ENCODE measurements at places on chromosomes 2 and 18.

GRCh38 chr2:206069417-206069816, 16.6 kb downstream of the INO80D start:
- no peak for DNase-seq

- no peak for DNase-seq
These were observed 77.9 kb upstream of the RAB27B start for GRCh38 chr18:54750350-54750749.

DNA sequence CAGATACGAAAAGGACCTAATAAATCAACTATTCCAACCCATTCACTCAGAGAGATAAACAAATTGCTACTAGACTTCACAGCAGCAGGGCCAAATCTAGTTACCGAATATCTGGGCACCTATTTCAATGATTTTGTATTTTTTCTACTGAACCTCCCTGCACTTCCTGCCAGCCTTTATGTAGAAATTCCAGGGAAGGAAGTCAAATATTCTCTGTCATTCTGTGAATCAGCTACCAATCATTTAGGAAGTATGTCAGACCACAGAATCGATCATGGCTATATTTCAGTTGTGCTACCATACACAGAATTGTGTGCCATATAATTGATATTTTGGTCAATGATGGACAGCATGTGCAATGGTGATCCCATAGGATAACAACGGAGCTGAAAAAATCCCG, 109.6 kb upstream of the SPOPL start:
- no peak for DNase-seq

GRCh38 chr2:88114889-88115288, 13.0 kb downstream of the FABP1 start:
- no peak for DNase-seq

DNA sequence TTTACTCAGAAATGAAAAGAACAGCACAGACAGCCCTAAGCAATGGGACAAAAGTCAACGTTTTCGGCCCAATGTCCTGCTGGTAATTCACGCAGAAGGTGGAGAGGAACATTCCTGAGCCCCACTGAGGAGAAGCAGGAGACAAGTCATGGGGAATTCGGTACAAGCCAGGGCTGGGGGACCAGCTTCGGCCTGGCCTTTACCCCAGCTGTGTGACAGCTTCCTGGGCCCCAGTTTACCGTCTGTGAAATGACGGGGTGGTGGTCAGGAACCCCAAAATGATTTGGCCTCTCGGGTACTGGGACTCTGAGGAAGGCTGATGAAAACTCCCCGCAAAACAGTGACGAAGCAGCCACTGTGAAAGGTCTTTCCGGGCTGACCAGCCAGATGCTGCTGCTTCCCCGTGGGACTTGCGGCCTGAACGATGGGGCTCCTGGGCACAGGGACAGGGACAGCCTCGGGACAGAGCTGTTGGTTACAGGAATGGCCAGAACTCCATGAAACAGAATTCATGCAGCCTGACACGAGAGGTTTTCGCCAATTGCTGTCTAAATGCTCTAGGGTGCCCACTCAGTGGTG, 21.6 kb downstream of the KIF1A start:
- no peak for DNase-seq

GRCh38 chr2:156338578-156338977, 6.1 kb upstream of the NR4A2 start:
- no peak for DNase-seq

DNA sequence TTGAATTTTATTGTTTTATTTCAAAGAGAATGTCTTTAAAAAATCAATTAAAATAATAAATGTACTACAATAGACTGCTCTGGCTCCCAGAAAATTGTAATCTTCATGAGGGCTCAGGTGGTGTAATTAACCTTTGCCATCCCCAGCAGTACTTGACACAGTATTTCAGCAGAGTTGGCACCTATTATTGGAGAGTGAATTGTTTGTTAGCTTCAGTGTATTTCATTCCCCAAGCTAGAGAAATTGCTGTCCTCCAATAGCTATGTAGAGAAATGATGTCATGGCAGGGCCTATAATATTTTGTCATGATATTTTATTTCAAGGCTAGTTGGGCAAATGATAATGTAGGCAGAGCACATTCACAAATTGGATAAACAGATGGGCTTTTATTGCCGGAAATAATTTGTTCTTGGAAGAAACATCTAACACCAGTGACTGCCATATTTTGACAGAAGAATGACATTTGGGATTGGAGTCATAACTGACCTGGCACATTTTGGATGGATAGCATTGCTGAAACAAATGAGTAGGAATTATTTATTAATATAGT, 712.0 kb upstream of the NXPH2 start:
- DNase-seq: no peak

DNA sequence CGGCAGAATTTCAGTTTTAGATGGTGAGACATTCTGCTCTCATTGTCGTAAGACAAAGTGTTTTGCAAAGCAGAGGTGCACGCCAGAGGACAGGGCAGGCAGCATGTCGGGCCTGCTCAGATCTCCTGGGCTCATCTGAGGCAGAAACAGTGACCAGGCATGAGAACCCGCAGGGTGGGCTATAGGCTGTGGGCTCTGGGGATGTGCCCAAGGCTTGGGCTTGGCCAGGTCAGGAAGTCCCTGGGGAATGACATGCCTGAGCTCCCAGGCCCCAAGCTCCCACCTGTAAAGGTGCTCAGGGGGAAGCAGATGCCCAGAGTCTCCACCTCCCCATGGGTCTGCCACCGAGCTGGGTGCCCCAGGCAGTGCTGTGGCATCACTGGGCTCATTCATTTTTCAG, 35.3 kb downstream of the INHBB start:
- no peak for DNase-seq

DNA sequence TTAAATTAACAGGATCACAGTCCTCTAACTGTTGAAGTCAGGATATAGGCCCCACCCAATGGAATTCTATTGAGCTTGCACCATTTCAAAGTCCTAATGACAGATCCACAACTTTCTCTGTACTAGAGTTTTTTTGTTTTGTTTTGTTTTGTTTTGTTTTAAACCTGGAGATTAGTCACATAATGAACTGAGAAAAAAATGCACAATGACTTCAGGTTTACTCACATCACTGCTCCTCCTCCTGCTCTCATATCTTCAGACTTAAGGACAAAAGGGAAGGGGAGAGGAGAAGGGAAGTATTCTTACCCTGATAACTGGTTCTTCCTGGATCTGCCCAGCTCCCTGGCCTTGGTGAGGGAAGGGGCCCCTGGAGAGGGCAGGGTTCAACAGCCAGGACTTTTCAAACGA, 208.2 kb upstream of the EPHA4 start:
- no peak for DNase-seq

- DNase-seq: no peak
These were observed 128.3 kb downstream of the CYRIA start for GRCh38 chr2:16537347-16537746.

DNA sequence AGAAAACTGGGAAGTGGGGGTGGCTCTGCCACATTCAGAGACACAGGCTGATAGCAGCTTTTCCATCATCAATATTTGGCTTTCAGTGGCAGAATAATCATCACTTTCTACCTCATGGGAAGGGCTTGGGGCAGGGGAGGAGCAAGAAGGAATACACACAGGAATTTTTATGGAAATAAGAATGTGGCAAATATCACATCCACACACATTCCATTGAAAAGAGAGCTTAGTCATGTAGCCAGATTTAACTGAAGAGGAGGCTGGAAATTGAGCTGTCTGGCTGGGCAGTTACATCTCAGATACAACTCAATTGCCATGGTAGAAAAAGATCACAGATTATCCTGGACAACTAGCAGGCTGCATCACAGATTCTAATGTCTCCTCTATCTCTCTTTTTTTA, 1474.0 kb upstream of the ACVR2A start:
- DNase-seq: no peak

DNA sequence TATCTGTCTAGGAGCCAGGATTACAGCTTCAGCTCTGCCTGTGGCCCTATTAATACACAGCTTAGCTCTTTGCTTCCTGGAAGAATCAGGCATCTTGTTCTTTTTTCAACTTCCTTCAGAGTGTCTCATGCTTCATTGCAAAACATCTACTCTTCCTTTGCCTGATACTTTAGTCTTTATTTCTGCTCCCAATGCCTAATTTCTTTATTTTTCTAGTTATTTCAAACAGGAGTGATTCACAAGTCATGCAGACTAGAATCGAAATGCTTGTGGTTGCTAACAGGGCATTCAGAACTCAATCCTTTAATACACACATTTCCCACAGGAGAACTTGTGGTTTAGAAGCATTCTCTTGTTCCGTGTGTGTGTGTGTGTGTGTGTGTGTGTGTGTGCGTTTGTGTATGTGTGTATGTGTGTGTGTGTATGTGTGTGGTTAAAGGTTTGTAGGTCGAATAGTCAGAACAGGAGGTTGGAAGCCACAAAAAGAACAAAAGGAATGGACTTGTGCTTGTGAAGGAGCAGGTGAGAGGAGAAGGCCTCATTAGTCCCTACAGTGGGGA, 28.3 kb upstream of the INSIG2 start:
- no peak for DNase-seq

- DNase-seq: no peak
These were observed 28.2 kb upstream of the NARS1 start for GRCh38 chr18:57649556-57650500.

DNA sequence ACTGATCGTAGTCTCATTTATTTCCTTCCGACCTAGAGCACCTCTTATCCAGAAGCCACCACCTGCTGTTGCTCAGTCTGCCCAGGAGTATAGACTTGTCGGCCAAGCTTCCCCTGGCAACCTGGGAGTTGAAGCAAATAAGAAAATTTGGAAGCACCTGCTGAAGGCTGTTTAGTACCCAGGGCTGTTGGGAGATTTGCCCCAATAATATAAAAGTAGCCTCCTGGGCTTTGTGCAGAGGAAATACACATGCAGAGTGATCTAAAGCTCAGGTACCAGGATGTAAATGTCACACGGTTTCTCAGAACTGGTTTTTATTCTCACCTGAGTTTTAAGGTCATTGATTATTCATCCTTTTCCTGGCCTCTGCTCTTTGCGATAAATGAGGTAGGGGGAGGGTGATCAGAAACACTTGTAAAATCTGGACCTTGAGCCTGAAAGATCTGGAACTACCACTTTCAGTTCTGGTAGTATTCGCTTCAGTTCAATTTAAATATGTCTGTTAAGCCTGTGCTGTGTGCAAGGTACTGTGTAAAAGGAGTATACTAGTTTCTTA, 789 bp upstream of the COX7A2L start:
- DNase-seq: no peak

- no peak for DNase-seq
These were observed 109.0 kb downstream of the DHRS9 start for GRCh38 chr2:169178364-169178763.

DNA sequence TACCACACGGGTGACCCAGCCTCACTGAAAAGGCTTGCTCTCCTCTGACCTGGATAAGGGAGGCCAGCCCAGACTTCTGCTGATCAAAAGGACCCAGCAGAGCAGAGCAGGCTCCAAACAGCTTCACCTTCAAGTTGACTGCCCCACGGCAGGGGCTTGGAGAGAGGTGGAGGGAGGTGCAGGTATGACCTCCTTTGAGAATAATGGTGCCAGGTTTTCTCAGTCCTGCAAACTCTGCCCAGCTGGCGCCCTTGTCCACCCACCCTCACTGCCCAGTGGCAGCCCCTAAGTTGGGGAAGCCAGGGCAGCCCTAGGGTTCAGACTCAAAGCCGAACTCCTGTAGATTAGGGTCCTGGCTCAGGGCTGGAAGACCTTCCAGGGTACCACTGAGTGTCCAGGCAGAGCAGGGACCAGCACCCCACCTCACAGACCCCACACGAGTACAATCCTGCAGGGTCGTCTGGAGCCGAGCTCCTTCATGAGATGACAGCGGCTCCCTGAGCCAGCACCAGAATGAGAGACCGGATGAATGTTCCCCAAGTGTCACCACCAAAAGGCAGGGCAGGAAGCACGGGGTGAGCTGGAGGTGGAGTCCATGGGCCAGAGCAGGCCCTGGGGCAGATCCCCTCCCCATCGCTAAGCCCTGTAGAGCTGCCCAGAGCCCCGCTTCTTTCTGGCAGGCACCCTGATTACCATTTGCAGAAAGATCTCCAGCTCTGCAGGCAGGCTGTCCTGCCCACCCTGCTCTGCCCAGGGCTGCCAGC, 3.6 kb upstream of the GPC1 start:
- DNase-seq: no peak

DNA sequence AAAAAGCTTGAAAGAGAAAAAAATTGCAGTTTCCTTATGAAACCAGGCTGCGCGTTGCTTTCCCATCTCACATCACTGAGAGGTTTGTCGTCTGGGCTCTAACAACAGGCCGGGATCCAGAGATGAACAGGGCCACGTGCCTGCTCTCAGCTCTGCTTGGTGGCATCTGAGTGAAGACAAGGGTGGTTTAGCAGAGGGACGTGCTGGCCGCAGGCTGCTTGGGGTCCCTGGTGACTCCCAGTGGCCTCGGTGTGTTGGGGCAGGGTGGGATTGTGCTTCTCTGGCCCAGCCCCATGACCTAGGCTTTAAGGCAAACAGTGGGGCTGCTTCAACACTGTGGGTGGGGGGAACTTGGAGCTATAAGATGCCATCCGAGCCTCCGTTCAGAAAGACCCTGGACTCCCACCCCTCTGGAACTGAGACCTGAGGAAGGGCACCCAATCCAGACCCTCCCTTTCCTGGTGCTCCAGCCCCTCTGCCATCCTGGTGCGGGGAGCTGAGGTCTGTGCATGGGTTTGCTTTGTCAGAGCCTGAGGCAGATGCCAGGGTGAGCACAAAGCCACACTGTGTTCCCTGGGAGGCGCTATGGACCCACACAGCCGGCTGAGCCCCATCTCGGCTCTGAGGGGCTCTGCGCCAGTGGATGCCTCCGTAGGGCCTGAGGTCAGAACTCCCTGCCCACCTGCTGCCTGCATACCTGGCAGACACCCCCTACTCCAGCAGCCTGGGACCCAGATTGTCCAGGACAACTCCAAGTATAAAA, 18.4 kb upstream of the HPCAL1 start:
- DNase-seq: no peak

DNA sequence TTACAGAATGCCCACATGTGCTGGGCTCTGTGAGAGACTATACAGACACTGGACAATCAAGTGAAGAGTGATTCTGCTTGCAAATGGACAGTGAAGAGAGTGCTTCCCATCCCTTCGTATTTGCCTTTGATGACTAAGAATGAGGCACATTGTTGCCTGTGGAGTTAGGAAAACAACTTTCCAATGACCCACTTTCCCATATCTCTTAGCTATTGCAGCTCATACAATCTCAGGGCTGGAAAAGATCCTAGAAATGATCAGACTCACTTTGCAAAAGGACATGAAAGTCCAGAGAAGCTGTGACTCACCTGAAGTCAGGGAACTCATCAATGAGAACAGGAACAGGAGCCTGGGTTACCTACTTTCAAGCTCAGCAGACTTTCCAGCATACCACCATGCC, 440.5 kb upstream of the TCF4 start:
- DNase-seq: no peak

DNA sequence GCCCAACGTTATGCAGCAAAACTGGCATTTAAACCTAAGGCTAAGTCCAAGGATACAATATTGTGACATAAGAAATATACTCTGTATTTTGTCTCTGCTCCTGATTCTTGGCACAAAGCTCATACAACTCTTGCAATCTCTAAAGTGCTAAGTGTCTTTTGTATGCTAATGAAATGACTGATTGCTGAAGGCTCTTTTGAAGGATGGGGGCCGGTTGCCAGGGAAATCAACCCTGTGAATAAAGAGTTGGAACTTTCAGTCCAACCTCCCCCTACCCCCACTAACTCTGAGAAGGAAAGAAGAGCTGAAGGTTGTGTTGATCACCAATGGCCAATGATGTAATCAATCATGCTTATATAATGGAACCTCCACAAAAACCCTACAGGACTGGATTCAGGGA, 40.3 kb downstream of the SESTD1 start:
- DNase-seq: no peak

- no peak for DNase-seq
These were observed 78.3 kb upstream of the FZD5 start for GRCh38 chr2:207847807-207848544.

GRCh38 chr2:46195819-46196218, 101.4 kb upstream of the EPAS1 start:
- DNase-seq: no peak
